ENCODE measurements at places on chromosomes 2 and 18.

- DNase-seq: no peak
These were observed 8.1 kb downstream of the NPC1 start for GRCh38 chr18:23578067-23578701.

DNA sequence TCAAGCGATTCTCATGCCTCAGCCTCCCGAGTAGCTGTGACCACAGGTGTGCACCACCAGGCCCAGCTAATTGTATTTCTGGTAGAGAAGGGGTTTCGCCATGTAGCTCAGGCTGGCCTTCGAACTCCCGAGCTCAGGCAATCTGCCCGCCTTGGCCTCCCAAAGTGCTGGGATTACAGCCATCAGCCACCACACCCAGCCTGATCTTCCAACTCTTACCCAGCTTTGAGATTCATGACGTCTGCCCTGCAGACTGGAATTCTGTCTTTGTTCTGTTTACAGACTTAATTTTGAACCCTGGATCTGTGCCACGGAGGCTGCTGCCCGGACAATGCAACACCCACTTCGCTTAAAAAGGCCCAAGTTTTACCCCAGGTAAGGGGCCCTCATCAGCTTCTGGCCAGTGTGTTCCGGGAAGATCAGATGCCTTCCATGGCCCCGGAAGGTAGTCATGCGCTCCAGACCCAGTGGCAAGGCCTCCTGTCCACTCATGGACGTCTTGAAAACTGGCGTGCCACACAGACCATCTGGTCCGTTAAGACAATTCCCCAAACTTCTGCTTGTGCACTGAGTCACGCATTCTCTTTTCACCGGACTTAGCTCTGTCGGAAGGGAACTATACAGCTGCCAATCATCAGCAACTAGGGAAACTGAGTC, 5.5 kb downstream of the PXDN start:
- DNase-seq: no peak

GRCh38 chr2:192005211-192005610, 158.3 kb upstream of the CAVIN2 start:
- DNase-seq: no peak

DNA sequence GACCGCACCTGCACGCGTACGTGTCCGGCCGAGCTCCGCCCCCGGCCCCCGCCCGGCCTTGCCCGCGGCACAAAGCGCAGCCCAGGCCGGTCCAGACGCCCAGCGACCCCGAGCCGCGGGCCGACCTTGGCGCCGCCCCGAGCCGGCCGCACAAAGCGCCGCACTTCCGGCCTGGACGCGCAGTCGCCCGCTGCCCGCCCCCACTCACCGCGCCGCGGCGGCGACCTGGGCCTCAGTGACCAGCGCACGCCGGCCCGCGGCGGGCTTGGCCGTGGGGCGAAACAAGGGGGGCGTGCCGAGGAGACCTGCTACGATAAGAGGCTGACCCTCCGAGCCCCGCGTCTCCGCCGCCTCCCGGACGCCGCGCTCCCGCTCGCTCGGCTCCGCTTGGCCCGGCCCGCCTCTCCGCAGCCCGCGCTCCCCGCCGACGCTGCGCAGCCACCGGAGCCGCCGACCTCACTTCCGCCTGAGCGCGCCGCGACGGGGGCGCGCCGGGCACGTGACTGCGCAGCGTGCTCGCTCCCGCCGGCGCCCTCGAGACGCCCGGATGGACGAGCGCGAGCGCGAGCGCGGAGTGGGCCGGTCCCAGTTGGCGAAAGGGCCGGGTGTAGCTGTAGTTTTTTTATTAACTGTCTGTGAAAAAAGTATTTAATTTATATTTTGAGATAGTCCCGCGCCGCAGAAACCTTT, at the start of gene FAM168B:
TSS of gene FAM168B (minus strand) at position 455 of the 690 bp plus-strand sequence. CDS start 10,814 bp downstream, outside the sequence.
- peak; percentile 90 for DNase-seq

GRCh38 chr2:10346929-10347561, 44.3 kb downstream of the HPCAL1 start:
- no peak for DNase-seq

GRCh38 chr18:45566025-45566740, 49.1 kb upstream of the SLC14A2 start:
- DNase-seq: no peak

DNA sequence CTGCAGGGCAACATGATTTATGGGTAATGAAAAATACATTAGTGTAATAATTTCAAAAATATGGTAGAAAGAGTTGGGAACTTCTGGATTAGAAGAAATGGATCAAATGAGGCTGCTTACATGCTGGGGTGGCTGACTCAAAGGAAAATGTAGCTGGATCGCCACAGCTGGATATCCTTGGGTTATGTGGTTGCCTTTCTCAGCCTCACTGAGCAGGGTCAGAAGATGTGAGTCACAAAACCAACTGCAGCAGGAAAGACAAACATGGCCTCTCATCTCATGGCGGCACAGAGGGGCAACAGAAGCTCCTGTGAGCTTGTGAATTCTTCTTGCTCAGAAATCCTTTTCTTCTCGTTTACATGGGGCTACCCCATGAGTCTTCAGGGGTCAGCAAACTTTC, 317.1 kb upstream of the SPRED2 start:
- no peak for DNase-seq

GRCh38 chr2:29811378-29811777, 110.0 kb downstream of the ALK start:
- no peak for DNase-seq

DNA sequence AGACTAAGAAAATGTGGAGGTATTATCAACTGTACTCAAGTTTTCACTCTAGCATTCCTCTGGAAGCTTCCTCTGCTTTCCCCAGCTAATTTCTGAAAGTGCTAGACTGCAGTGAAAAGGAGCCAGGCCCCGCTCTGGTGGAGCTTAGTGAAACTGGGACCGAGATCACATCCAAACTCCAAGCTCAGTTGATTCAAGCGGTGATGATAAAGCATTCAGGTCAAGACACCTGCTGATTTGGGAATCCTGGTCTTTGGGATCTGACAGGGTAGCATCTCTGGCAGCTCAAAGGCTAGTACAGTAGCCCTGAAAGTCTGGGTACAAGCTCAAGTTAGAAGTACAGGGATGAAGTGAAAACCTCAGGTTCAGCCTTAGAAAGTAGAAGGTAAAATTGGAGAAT, 120.2 kb upstream of the CRIM1 start:
- no peak for DNase-seq

GRCh38 chr2:106963156-106963555, 77.2 kb upstream of the ST6GAL2 start:
- DNase-seq: no peak

DNA sequence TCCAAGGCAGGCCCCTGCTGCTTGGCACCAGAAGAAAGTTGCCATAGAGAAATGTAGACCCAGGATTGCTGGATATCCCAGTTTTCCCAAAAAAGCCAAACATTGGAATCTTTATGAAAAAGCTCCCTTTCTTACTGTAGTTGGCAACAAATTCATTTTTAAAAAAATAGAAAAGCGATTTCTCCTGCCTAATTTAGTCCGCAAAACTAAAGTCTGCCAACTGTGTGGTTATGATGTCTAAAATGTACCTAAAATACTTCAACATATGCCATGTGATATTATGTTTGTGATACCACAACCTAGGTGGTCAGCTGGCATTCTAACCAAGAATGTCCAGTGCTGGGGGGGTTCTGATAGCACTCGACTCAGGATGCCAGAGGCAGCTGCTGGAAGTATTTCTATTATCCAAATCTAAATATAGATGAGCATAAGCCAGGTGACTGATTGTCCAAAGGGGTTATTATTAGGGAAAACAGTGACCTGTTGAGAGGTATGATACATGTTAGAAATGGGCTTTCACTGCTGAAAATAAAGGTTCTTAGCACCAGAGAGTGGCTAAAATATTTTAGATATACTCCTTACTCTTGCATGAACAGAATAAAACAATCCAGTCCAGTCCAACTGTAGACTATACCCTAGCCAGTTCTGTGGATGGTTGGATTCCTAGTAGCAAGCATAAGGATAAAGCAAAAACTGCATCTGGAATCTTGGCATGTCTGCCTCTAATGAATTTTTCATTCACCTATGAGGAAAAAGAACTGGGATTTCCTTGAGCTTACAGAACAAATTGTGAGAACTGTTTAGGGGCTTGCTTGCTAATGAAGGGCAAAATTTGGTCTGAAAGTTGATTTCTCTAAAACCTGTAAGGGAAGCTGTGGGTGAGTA, 101.7 kb downstream of the STK39 start:
- no peak for DNase-seq

GRCh38 chr2:234348081-234348480, 148.8 kb downstream of the ARL4C start:
- DNase-seq: no peak

GRCh38 chr2:9332136-9332852, 91.0 kb downstream of the ITGB1BP1 start:
- no peak for DNase-seq

DNA sequence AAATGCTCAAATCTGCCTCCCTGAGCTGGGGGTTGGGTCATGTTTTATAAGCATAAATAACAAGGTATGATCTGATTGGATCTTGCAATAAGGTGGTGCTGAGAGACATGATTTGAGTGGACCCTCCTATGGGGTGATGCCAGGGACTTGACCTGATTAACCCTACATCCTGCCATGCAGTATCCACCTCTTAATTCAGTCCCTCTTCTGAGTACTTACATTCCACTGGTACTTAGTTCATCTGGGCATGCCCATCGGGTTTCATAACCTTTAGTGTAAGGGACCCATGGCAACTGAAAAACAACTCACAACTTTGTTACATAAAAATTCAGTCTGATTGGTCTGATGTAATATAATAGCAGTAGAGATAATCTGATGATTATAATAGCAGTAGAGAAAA, 397.9 kb upstream of the HNMT start:
- no peak for DNase-seq

- no peak for DNase-seq
These were observed 45.4 kb downstream of the ST8SIA5 start for GRCh38 chr18:46711444-46711863.

- DNase-seq: no peak
These were observed 88.2 kb downstream of the PKP4 start for GRCh38 chr2:158544998-158545397.

DNA sequence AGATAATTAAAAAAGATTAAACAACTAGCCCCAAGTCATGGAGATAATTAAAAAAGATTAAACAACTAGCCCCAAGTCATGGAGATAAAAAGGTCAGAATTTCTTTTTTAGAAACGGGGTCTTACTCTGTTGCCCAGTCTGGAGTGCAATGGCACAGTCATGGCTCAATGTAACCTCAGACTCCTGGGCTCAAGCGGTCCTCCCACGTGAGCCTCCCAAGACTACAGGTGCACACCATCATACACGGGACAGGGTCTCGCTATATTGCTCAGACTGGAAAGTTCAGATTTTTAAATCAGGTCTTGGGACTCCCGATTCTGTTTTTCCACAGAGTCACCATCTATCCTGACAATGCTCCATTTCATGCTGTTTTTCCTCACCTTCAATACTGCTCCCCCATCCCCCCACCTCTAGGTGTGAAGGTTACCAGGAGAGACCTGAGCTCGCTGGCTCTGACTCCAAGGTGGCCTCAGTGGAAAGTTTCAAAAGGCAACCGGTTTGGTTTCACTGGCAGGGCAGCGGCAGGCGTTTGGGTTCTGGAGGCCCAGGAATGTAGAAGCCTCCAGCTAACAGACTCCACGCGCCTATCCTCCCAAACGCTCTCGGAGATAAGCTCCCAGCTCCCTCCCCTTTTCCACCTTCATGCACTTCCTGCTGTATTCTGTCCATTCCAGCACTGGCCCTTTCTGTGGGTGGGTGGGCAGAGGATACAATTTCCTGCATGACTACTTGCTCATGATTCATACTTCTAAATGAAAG, 2.9 kb upstream of the SEMA4C start:
- DNase-seq: no peak

GRCh38 chr2:120565929-120566328, 169.7 kb upstream of the GLI2 start:
- no peak for DNase-seq

All from GM12892 (cell line).